ENCODE measurements at places on chromosomes 3 and 15. TPM values are rescaled to one million over a fixed set of nuclear protein-coding genes. Genes with fewer than 3 reads are reported as not detected.

Gene LRRC3B
- not detected for total RNA-seq

Gene PLA2G4F
- not detected for total RNA-seq

Gene CCDC39
- under 0.01 TPM for total RNA-seq

DNA sequence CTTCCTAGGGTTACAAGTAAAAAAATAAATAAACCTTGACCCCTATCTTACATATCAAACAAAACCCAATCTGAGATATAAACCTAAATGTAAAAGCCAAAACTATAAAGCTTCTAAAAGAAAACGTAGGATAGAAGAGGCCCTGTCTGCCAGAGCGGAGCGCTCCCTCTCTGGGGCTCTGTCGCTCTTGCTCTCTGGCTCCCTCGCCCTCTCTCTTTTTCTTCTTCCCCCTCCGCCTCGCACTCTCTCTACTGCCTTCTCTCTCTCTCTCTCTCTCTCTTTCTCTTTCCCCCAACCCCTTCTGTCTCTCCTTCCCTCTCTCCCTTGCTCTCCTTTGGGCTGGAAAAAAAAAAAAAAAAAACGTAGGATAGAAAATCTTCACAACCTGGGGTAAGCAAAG lies 21.6 kb downstream of the RYK start:
- no peak for DNase-seq

- DNase-seq: no peak
These were observed 32.4 kb upstream of the SNX4 start for GRCh38 chr3:125552401-125552800.

Gene CAPN3
- total RNA-seq: 0.13 TPM

GRCh38 chr3:158569794-158570193 lies 1.2 kb upstream of the MLF1 start:
- no peak for DNase-seq

DNA sequence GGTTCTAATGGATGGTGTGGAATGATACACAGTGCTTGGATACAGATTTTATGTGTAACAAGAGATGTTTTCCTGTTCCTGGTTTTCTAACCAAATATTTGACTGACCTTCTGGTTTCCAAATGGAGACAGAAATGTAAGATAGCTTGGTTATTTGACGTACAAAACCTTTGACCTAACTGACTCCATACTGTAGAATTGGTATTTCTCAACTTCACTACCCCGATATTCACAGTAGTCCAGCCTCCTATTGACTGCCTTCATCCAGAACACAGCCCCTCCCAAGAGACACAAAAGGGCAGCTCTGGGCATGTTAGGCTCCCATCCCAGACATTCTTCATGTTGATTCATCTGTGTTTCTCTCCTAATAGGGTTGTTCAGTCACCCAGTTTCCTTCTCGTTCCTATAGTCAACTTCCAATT lies 33.4 kb downstream of the MYO1E start:
- no peak for DNase-seq

- DNase-seq: peak; percentile 3
These were observed 67.1 kb upstream of the MCTP2 start for GRCh38 chr15:94164202-94164807.

Gene SLC2A2
- total RNA-seq: not detected

GRCh38 chr15:96992817-96993216 lies 662.3 kb downstream of the NR2F2 start:
- no peak for DNase-seq

Gene MUC20
- under 0.01 TPM for total RNA-seq

DNA sequence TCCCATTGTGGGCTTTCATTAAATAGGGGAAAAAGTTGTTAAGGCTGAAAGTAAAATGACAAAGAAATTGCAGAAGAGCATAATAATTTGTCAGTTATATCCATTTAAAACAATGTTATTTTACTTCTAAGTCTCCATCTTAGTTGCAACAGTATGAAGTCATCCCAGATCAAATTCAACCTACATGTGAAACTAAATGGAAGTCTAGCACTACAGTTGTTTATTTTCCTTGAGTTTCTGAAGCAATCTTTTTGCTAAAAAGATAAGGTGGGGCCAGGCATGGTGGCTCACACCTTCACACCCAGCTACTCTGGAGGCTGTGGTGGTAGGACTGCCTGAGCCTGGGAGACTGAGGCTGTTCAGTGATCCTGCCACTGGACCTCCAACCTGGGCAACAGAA lies 80.2 kb downstream of the DPH6 start:
- no peak for DNase-seq
